ENCODE measurements at places on chromosomes 1 and 21.

GRCh38 chr1:59900640-59901039, 25.9 kb downstream of the CYP2J2 start:
- no peak for DNase-seq

DNA sequence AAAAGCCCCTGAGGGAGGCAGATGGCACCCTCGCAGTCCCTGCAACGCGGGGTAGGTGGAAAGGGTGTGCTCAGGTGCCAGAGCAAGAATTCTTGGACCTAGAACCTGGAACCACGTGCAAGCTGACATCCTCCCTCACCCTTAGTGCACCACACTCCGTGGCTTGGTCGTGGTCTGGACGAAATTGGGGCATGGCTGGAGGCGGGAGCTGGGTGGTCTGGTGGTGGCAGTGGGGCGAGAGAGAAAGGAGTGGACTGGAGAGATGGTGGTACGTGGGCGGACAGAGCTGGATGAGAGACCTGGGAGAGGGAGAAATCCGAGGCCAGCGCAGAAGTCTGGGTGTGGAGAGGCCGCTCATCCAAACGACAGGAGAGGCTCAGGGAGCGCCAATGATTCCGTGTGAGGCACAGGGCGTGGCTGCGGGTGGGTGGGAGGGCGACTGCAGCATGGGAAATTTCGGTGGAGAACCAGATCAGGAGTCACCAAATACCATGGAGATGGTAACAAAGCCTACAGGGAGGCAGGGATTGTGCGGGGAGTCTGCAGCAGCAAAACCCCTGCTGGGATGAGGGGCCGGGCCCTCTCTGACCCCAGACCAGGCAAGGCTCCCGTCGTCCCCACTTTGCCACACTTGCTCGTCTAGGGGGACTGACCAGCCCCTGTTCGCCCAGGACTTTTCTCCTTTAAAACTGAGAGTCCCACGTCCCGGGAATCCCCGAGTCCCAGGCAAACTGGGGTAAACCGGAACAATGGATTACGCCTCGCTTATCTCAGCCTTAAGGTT, 31.9 kb downstream of the CDCP2 start:
- no peak for DNase-seq

- no peak for DNase-seq
Measured at GRCh38 chr1:243390162-243390791, 134.4 kb downstream of the SDCCAG8 start.

GRCh38 chr1:150796374-150796773, 11.7 kb downstream of the CTSK start:
- DNase-seq: no peak

DNA sequence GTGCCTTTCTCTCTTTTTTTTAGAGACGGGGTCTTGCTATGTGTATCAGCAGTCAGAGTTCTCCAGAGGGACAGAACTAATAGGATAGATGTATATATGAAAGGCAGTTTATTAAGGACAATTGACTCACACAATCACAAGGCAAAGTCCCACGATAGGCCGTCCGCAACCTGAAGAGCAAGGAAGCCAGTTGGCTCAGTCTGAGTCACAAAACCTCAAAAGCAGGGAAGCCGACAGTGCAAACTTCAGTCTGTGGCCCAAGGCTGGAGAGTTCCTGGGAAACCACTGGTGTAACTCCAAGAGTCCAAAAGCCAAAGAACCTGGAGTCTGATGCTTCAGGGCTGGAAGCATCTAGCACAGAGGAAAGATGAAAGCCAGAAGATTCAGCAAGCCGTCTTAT, 16.3 kb upstream of the H3-3A start:
- DNase-seq: no peak

GRCh38 chr1:164033782-164034181, 525.2 kb upstream of the PBX1 start:
- no peak for DNase-seq

All from CD4-positive, alpha-beta T cell treated with Interleukin-6 for 4 hours (primary cell).